Cardiac muscle cell (in vitro differentiated cells and primary cell): ENCODE measurements at places on chromosomes 7 and 10.

DNA sequence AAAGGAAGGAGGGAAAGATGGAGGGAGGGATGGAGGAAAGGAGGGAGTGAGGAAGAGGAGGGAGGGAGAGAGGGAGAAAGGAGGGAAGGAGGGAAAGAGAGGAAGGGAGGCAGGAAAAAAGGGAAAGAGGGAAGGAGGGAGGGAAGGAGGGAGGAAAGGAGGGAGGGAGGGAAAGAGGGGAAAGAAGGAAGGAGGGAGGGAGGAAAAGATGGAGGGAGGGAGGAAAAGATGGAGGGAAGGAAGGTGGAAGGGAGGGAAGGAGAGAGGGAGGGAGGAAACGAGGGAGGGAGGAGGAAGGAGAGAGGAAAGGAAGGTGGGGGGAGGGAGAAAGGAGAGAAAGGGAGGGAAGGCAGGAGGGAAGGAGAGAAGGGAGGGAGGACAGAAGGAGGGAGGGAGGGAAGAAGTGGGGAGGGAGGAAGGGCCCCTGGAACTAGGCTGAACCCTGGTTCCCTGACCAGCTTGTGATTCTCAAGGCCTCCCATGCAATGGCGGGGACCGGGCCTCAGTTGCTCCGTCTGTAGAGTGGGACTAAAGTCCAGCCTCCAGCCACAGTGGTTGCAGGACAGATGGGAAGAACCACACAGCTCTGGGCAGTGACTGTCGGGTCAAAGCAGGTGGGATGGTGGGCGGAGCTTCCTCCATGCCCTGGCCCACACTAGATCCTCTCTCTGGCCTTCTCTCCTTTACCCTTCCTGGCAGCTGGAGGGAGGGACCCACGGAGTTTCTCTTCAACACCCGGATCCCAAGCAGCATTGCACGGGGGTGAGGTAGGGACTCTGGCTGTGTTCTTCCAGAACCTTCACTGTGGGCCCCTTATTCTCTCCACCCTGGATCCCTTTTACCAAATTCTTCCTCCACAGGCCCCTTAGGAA, 4.3 kb upstream of the TTYH3 start:
- H3K4me1 ChIP-seq = peaks cover 7% of the 10 kb centered on the region
- no peaks in the 10 kb centered on the region for H3K36me3 ChIP-seq
- no peak overlapping the region for H3K27ac ChIP-seq

- H3K36me3 ChIP-seq = no peaks in the 10 kb centered on the region
- no peaks in the 10 kb centered on the region for H3K27me3 ChIP-seq
- H3K27ac ChIP-seq = no peak overlapping the region
- peaks cover 9% of the 10 kb centered on the region for H3K4me1 ChIP-seq
- H3K4me3 ChIP-seq = no peak overlapping the region
- DNase-seq = no peak
Measured at GRCh38 chr7:50866343-50867033, 83.8 kb upstream of the GRB10 start.

DNA sequence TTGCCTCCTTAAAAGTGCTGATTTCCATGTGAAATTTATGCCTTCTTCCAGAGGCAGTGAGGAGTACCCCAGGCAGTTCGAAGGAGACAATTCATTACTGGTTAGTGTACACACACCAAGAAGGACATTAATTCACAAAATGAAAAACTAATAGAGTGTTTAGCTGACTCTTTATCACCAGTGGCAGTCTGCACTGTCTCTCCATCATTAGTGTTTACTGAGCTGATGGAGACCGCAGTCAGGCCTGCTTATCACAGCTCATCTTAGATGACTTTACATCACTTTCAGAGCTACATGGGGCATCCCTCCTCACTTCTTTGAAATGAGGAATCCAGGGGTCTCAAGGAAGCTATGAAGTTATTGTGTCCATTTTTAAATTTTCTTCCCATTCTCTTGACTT, 155.5 kb upstream of the LRGUK start:
- no peaks in the 10 kb centered on the region for H3K27me3 ChIP-seq
- DNase-seq = no peak
- H3K36me3 ChIP-seq = no peaks in the 10 kb centered on the region
- no peak overlapping the region for H3K27ac ChIP-seq
- H3K4me1 ChIP-seq = peaks cover 7% of the 10 kb centered on the region

DNA sequence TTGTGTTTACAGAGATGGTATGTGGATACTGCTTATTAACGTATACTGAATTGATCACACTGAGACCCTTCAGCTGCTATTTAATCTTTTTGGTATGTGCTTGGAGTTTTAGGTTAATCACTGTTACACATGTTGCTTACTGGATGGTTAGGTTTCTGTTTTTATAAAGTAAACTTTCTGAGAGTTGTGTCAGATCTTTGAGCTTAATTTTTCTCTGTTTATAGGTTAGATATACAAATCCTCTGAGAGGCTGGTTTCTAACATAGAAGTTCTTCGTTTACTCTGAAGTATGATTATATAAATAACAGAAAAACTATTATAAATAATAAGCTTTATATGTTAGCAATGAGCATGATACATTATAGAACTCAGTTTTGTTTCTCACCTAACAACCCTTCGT, 123.1 kb downstream of the NSUN6 start:
- H3K27me3 ChIP-seq = no peaks in the 10 kb centered on the region
- H3K4me1 ChIP-seq = peaks cover 15% of the 10 kb centered on the region
- DNase-seq = no peak
- no peak overlapping the region for H3K27ac ChIP-seq

GRCh38 chr7:151572136-151572535, 52.4 kb upstream of the RHEB start:
- H3K36me3 ChIP-seq = peaks cover 47% of the 10 kb centered on the region
- no peak overlapping the region for H3K27ac ChIP-seq
- no peak overlapping the region for H3K4me3 ChIP-seq
- no peaks in the 10 kb centered on the region for H3K27me3 ChIP-seq
- no peaks in the 10 kb centered on the region for H3K4me1 ChIP-seq
- DNase-seq = no peak

GRCh38 chr7:44063894-44064651, 1.3 kb downstream of the PGAM2 start:
- no peaks in the 10 kb centered on the region for H3K27me3 ChIP-seq
- no peak for DNase-seq
- peak overlapping the region; percentile 22 for H3K4me3 ChIP-seq
- H3K27ac ChIP-seq = peak overlapping the region; percentile 80
- peaks cover 2% of the 10 kb centered on the region for H3K36me3 ChIP-seq
